Posterior cingulate gyrus (tissue), 11 donors: ENCODE measurements at places on chromosomes 6 and 20.

- DNase-seq = no peak
Measured at GRCh38 chr6:11387707-11388430, 149.7 kb upstream of the TMEM170B start.

DNA sequence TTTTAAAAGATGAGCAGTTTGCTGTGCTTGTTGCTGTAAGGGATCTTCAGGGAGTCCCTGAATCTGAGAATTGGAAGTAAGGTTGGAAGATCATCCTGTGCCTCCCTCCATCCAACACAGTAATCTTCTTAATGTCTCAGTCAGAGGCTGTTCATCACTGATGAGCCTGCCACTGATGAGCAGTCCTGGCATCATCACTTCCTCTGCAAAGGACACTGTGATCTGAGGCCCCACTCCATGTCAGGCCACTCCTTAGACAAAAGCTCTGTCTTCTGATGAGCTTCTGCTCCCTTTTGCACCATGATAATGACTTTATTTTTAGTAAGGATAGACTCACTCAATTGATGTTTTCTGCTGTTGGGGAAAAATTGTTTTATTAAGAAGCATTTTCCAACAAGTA lies 121.0 kb downstream of the UST start:
- DNase-seq = no peak

GRCh38 chr6:99016355-99016754 lies 68.6 kb upstream of the FBXL4 start:
- no peak for DNase-seq

DNA sequence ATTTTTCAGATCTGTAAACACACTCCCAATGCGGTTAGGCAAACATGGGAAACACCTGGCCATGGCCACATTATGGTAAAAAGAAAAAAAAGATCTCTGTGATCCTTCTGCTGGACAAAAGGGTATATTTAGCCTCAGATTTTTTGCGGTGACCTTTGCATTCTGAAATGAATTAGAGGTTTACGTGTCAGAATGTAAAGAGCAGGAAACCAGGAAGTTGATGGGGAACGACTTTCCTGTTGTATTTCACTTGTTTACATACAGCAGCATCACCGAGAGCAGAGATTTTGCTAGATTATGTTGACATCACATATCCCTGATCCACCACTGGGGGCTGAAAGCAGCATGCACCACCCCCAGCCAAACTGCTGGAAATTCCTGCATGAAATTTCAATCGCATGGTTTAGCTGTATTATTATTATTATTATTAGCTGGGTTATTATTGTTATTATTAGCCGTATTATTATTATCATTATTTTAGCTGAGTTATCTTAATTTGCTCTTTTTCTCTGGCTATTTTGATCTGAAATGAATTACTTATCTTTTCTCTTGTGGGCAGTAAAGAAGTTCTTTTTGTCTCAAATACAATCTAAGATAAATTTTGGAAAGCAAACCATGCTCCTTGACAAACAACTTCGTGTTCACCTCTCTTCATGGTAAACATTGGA lies 189.4 kb downstream of the ZFP64 start:
- no peak for DNase-seq

- DNase-seq = no peak
Measured at GRCh38 chr6:24455061-24455460, 34.3 kb downstream of the GPLD1 start.

DNA sequence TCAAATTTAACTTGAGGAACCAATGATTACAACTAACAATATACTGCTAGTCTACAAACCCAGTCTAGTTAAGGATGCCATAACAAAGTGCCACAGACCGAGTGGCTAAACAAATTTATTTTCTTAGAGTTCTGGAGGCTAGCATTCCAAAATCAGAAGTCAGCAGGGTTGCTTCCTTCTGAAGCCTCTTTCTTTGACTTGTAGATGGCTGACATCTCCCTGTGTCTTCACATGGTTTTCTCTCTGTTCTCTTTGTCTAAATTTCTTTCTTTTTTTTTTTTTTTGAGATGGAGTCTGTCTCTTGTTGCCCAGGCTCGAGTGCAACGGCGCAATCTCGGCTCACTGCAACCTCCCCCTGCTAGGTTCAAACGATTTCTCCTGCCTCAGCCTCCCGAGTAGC lies 56.1 kb downstream of the NCOA3 start:
- DNase-seq = no peak

- DNase-seq = no peak
Measured at GRCh38 chr6:4543596-4543995, 232.6 kb upstream of the CDYL start.

GRCh38 chr20:49318091-49318429 lies 40.2 kb upstream of the ZNFX1 start:
- no peak for DNase-seq

DNA sequence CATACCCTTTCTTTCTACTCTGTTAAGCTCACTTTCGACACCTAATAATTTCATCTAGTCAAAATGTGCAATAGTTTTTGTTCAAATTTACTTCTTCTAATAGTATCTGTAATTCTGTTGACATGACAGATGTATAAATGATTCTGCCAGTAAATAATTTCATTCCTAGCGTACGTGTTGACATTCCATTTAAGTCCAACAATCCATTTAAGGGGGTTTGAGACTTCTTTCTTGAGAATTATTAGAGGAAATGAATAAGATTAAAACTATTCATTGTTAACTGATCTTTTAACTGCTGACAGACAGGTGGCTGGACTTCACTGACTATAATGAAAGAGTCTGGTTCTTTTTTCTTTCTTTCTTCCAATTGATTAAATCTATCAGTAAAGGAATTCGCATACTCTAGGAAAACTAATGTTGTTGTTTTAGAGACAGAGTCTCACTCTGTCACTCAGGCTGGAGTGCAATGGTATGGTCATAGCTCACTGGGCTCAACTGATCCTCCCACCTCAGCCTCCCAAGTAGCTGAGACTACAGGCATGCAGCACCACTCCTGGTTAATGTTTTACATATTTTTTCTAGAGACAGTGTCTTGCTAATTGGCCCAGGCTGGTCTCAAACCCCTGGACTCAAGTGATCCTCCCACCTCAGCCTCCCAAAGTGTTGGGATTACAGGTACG lies 55.9 kb downstream of the MAP3K5 start:
- no peak for DNase-seq

GRCh38 chr6:136146130-136146529 lies 104.0 kb downstream of the MTFR2 start:
- no peak for DNase-seq
